Ammon's horn (tissue), 1 donor: ENCODE measurements at places on chromosomes 3 and 15.

GRCh38 chr15:71109130-71109529, 6.1 kb upstream of the THSD4 start:
- DNase-seq = peak; percentile 22

DNA sequence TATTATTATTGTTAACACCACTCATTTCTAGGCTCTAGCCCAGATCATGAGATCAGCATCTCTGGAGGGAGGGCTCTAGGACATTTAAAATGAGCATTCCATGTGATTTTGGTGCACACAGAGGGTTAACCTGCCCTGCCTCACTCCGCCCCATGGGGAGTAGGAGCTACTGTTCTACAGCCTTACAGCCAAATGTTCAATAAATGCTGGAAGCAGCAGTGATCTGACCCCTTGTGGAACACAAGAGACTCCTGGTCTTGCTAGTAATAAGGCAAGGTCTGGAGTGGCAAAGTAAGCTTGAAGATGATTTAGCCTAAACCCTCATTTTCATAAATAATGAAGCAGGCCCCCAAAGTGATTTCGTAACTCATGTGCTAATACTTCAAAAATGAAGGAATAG, 166.4 kb upstream of the EOMES start:
- no peak for DNase-seq

DNA sequence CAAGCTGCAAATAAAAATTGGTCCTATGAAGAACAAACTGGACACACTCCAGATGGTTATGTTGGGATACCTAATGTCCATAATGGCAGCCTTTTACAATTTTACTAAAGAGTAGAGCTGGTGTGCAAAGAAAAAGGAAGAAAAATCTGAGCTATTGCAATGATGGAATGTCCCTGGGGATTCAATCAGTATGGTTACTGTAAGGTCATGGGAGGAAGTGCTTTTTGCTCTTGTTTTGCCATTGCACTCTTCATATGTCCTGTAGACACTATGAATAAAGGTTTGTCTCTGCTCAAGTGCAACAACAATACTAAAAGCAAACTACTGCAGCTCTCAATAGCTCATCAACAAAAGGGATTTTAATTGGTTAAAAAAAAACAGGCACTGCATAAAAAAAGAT, 5.4 kb downstream of the PFN2 start:
- DNase-seq = no peak

DNA sequence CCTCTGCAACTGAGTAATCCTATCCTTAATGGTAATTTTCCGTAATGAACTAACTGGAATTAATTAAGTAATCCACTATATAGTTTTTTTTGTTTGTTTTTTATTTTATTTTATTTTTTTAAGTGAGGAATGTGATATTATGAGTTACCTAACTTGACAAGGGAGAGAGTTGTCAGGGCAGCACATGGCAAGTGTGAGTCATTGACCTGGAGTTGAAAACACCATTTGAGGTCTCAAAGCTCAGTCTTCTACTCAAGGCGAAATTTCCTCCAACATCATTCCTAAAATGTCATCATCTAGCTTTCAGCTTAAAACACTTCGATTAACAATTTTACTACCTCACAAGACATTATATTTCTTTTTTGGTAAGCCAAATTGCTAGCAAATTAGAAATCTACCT, 87.8 kb downstream of the NECTIN3 start:
- DNase-seq = no peak

DNA sequence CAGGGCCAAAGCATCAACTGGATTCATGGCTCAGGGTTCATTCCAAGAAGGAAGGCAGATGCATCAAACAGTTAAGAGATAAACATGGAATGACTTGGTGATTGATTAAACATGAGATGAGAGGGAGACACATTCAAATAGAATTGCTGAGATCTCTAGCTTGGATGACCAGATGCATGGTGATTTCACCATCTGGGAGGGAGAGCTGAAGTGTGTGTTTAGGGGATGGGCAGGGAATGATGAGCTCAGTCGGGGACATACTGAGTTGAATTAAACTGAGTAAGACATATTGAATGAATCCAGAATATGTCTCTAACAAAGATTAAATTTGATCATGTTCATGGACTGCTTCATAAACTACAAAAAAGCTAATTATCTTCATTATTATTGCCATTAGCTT, 35.5 kb downstream of the CADPS start:
- no peak for DNase-seq

- no peak for DNase-seq
Observed at GRCh38 chr3:15932348-15933300, 134.8 kb upstream of the ANKRD28 start.

DNA sequence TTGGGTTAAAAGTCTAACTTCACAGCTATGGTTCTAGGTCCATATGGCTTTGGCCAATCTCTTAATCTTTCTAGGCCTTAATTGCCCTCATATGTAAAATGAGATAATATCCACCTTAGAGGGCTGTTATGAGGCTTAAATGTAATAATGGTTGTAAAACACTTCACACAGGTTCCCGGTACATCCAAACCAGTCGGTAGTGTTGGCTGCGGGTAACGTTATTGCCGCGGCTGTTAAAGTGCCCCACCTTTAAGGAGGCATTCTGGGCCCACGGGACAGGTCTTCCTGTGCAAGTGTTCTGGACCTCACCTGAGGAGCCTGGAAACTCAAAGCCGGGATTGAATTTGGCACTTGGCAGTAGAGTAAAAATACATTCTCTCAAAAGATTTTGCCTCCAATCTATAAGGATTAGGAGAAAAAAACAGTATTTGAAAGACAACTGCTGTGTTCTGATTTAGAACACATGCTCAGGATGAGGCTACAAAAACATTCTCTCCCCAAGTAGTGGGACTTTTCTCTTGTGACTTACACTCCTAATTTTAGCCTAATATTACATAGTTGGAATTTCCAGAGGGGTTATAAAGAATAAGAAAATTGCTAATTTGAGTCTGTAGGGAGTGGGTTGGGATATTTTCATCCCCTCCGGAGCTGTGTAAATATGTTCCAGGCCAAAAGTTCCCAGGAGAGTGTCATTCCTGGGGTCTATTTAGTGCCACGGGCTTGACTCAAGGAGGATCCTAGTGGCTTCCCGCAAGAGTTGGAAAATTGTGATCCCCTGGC, 44.9 kb upstream of the TSEN2 start:
- DNase-seq = no peak

DNA sequence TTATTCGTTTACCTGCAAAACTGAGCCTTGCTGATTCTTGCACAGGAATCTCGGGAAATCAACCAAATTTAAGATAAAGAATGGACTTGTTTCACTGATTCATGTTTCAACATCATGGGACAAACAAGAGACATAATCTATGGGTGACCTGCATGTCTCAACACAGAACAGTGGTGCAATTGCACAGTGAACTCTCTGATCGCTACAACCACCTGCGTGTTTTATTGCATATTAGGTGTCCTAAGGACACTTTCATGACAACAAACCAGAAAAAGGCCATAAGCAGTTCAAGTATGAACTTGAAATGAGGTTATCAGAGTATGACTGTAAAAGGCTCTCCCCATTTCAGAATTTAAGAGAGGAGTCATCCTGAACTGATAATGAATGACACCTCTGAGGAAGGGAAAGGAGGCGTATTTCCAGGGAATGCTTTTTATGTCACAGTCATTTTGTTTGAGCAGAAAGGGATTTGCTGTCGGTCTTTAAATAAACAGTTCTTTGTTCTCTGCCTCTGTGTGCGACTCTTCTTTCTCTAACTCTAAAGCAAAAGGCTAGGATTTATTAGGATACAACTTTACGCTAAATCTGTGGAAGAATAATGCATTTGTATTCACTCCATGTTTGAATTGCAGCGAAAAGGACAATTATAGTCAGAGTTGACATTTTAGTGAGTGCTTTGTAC, 167.2 kb downstream of the RBMS3 start:
- no peak for DNase-seq
